ENCODE measurements at places on chromosomes 6 and 20.

DNA sequence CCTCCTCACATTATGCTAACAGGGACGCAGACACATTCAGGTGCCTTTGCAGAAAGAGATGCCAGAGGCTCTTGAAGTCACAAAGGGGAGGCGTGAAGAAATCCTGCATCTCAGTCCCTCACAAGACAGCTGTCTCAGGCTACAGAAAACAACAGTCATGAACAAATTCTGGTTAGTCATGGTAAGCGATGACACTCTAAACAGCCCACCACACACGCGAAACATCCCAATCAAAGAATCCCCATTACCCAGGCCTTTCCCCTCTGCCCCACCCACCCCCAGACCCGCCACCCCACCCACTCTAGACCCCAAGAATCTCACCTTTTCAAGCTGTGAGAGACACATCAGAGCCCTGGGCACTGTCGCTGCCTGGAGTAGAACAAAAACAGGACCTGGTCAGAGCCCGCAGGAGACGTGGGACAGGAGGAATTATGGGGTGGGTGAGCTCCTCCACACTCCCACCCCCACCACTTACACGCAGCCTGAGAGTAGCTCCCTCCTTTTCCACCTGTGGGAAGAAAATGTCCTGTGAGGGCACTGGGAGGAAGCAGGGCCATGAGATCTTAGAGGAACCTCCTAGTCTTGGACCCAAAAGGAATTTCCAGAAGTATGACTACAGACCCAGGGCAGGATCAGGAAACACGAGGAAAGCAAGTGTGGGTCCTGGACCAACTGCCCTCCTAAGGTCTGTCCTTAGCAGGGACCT lies 2.7 kb downstream of the HLA-B start:
- DNase-seq: peak; percentile 8

DNA sequence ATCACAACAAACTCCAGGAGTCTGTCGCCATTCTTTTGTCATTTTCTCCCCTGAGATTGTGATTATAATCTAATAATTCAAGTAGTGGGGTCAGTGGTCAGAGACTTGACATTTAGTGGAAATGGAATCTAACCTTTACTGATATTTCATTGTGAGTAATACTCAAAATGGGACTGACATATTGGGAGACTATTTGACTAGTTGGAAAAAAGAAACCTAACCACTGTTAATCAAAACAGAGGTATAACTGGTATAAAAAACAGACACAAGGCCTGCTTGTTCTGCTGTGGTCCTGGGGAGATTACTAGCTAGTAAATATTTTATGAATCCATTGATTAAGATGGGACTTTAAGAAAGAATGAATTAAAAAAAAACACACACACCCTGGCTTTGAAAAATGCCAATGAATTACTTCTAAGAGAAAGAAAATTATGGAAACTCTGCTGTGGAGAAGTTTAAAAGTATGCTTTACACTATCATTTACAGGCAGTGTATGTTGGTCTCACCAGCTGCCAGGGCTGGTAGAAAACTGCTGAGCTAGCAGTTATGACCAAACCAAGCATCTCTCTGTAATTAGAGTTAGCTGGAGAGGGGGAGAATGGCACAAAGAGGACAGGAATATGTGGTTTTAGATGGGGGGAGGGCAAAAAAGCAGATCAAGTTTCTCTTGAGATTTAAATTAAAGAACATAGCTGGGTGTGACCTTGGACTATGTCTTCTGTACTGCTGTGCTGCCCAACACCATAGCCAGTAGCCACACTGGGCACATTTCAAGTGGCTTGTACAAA lies 103.7 kb downstream of the FYN start:
- no peak for DNase-seq

GRCh38 chr6:144013486-144013909 lies 5.4 kb upstream of the PLAGL1 start:
- peak; percentile 49 for DNase-seq

- DNase-seq: no peak
Observed at GRCh38 chr6:157779705-157780604, 43.1 kb upstream of the SNX9 start.

DNA sequence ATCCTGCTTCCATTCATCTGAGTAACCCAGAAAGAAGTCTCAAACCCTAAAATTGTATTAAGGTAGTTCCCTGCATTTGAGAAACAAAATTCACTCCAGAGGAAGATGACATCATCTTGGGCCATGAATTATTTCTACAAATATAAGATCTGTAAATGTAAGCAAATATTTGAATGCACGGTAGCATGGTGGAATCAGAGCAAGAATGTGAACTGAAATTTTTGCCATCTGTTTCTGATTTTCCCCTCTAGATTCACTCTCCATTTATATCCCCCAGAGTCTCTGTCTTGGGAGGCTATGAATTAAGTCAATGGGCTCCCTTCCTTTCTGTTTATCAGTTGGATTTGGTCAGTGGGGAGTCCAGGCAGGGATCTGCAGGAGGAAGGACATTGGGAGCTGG lies 5.8 kb upstream of the MAP3K5 start:
- no peak for DNase-seq

DNA sequence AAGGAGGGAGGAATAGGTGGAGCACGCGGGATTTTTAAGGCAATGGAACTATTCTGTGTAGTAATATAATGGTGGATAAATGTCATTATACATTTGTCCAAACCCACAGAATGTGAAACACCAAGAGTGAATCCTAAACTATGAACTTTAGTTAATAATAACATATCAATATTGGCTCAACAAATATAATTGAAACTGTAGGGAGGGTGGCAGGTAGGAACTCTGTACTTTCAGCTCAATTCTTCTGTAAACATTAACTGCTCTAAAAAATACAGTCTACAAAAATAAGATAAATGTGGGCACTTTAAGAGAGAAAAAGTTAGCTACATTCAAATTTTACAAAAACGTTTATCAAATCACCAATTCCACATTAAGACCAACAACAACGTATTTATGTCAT lies 136.7 kb upstream of the RUNX2 start:
- no peak for DNase-seq

Measured in effector memory CD4-positive, alpha-beta T cell (primary cell).